ENCODE measurements at places on chromosomes 1 and 21.

DNA sequence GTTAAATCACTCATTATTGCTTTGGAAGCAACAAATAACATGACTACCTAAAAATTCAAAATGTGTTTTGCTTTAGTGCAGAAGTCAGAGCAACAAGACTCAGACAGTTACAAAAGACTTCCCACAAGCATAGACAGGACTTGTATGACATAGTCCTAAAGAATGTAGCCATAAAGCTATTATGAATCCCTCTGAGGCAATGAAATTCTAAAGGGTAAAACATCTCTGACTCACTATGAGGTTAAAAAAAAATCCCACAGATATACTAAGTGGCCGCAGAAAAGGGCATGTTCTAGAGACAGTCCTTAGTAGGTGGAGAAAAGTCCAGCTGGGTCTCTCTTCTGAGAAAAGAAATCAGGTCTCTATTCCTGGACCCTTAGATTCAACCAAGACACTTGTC lies 4.9 kb downstream of the PRKAB2 start:
- DNase-seq, result peak; percentile 97

GRCh38 chr1:162234571-162234970 lies 142.1 kb downstream of the SPATA46 start:
- DNase-seq, result no peak

DNA sequence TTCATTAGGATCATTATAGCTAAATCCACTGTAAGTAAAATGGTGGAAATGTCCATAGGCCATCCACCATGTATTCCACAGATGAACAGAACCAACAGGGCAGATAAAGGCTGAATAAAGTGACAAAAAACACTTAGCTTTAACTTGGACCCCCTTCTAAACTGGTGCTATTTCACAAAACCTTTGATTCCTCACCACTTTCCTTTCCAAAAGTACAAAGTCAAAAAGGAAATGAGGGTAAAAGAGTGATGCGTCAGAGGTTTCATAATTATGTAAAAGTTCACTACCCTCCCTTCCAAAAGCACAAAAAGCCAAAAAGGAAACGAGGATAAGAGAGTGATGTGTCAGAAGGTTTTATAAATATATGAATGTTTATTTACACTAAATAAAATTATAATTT lies 172.2 kb downstream of the TBX15 start:
- no peak for DNase-seq

DNA sequence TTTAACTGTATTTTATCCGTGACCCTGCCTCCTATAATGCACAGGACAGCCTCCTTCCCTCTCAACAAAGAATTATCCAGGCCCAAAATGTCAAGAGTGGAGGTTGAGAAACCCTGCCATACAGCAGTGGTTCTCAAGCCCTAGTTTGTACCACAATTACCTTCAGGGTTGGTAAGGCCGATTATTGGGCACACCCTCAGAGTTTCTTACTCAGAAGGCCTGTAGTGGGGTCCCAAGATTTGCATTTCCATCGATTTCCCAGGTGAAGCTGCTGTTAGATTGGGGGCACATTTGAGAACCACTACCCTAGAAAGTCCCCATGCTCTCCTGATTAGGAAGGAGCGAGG lies 400 bp upstream of the PGBD2 start:
- no peak for DNase-seq

- no peak for DNase-seq
Observed at GRCh38 chr1:209511169-209511568, 72.3 kb upstream of the CAMK1G start.

DNA sequence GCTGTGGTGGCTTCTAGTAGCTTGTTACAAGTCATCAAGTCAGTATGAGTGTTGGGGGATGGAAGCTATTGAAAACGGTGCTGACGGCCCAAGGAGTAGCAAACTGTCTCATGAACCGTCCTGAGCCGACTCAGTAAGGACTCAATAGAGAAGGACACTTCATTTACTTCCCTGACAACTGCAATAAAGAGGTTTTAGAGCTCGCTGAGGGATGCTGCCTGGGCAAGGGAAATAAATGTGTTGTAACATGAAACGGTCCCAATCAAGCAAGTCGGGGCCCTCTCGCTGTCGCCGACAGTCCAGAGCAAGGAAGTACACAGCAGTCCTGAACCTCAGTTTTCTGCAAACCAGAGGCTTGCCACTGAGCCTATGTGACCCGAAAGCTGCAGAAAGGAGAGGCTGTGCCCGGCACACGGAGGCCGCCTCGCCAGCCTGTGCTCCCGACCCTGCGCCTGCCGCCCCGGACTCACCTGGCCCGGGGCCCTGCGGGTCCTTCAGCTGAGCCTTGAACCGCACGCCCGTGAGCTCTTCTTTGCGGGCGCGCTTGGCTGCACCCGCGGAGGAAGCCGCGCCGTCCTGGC lies 423 bp downstream of the URB1 start:
- peak; percentile 19 for DNase-seq

DNA sequence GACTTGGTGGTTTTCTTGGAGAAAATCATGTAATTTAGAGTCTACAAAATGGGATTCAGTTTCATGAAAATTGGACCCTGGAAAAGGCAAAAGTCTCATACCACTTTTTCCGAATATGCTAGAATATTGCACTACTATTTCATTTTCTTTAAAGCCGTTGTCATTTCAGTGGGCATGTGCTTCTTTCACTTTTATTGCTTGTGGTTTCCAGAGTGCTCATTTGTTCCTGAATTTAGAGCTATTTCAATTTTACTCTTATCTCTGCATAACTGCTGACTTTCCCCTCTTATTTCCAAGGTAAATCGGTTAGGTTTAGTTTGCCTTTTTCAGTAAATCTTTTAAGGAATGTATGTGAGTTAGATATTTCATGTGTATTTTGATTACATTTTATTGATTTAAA lies 11.6 kb downstream of the HHAT start:
- DNase-seq, result no peak

GRCh38 chr1:245261786-245262185 lies 107.0 kb downstream of the KIF26B start:
- no peak for DNase-seq

GRCh38 chr1:5889901-5890300 lies 102.3 kb downstream of the NPHP4 start:
- no peak for DNase-seq

GRCh38 chr1:168387781-168388760 lies 107.4 kb downstream of the TBX19 start:
- DNase-seq, result no peak
